ENCODE measurements at places on chromosomes 2 and 18.

DNA sequence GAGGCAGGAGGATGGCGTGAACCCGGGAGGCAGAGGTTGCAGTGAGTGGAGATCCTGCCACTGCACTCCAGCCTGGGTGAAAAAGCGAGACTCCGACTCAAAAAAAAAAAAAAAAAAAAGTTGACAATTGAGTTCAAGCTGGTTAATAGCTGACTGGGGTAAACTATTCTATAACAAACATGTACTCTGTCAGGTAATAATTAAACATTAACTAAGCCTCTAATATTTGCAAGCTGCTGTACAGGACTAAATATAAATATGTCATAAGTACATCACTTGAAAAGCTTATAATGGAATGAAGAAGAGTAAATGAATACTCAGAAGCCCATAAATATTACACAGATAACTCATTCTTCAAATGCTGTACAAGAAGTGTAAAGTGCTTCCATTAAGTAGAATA lies 190.4 kb upstream of the CRIM1 start:
- no peak for DNase-seq

DNA sequence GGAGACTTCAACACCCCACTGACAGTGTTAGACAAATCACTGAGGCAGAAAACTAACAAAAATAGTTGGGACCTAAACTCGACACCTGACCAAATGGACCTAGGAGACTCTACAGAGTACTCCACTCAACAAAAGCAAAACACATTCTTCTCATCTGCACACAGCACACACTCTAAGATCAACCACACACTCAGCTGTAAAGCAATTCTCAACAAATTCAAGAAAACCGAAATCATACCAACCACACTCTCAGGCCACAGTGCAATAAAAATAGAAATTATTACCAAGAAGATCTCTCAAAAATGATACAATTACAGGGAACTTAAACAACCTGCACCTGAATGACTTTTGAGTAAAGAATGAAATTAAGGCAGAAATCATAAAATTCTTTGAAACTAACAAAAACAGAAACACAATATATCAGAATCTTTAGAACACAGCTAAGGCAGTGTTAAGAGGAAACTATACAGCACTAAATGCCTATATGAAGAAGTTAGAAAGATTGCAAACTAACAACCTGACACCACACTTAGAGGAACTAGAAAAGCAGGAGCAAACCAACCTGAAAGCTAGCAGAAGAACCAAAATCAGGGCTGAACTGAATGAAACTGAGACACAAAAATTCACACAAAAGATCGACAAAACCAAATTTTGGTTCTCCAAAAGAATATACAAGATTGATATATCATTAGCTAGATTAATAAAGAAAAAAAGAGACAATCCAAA lies 46.3 kb downstream of the RTTN start:
- no peak for DNase-seq

DNA sequence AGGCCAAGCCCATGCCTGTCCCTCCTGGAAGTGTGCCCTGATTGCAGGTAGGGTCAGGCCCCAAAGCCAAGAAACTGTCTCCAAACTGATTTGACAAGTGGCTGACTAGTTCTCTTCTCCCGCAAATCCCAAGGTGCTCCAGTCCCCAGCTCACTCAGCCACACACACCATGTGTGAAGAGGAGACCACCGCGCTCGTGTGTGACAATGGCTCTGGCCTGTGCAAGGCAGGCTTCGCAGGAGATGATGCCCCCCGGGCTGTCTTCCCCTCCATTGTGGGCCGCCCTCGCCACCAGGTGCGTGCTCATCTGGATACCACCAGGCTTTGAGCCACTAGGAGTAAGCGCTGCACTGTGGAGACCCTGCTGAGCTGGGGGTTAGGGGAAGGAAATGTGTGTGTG lies 8.3 kb downstream of the ACTG2 start:
- no peak for DNase-seq

DNA sequence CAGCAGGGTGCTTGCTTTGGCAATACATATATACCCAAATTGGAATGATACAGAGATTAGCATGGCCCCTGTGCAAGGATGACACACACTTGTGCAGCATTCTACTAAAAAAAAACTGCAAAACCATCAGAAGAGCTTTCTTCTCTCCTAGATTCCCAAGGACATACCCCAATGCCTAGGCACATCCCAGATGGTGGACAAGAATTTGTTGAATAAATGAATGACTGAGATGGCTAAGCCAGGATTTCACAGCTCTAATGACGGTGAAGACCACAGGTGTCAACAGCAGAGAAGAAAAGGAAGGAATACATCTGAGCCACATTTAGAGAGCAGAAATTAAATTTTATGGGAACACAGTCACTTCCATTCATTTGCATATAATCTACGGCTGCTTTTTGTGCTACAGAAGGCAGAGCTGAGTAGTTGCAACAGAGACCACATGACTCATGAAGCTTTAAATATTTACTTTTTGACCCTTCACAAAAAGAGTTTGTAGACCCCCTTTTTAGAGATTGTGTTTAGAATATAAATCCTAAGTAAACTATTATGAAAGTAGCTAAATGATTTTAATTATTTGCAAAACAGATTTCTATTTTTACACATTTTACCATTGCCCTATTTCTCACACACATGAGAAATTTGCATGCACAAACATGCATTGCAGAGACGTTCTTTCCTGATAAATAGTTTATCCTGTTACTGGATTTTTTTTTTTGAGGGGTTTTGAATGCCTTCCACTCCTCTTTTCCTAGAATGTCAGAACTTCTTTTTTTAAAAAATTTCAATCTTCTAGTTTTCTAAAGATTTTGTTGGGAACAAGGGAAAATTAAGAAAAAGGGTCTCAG lies 119.0 kb downstream of the PMAIP1 start:
- DNase-seq = no peak

- DNase-seq = no peak
These were observed 73.1 kb downstream of the MYCN start for GRCh38 chr2:16013359-16013911.

DNA sequence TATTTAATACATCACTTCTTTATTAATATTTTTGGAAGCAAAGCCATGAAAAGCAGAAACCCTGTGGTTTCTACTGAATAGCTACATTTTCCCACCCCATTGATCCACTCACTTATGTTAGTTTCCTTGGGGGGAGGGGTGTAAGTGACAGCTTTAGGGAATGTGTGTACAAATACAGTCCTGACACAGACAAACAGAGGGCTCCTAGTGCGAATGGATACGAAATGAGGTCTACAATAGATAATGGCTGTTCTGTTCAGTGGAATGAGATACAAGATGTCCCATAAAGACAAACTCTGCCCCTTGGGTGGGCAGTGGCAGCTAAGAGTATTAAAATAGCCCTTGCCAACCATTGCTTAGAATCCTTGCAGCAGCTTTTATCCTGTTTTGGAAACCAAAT lies 312.9 kb downstream of the NCKAP5 start:
- DNase-seq = no peak

DNA sequence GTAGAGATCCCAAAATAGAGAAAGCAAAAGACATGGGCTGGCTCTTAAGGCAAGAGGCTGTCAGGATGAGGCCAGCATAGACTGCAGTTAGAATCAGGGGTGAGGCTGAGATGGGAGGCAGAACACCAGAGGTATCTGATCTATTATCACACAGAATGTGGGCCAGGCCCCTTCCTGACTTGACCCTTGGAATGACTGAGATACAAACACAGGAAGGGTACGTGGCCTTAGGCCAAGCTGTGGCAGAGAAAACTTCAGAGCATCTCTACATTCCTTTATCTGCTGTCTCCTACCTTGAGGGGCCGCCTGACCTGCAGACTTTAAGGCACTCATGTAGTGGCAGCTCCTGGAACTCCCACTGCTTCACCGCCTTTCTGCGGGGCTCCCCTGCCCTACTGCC lies 28.4 kb downstream of the TMEM17 start:
- DNase-seq = no peak

Data from T47D (cell line).